Caco-2 (cell line): ENCODE measurements at places on chromosomes 1 and 21.

DNA sequence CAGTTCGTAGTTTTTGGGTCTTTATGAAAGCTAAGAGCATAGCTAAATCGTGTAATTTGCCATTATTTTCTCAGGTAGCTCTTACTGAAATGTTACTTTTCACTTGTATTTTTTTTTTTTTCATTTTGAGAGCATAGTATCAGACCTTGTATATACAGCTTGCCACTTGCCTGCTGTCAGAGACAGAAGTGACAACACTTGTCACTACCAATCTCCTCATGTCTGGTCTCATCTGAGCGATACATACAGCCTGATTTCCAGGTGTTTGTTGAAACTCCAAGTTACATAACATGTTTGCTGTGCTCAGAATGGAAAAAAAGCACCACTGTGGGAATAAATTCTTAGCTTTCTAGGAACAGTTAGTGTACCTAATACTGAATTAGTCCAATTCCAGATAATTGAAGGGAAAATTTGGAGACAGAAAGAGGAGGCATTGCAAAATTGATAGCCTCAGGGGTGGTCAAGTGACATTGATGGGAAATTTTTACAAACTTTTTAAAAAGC, 621.4 kb upstream of the PKN2 start:
- no peak for DNase-seq
- no peak overlapping the region for H3K4me3 ChIP-seq
- no peaks in the 10 kb centered on the region for H3K27me3 ChIP-seq
- no peaks in the 10 kb centered on the region for H3K36me3 ChIP-seq

- H3K4me3 ChIP-seq, result no peak overlapping the region
- no peaks in the 10 kb centered on the region for H3K36me3 ChIP-seq
- no peak for DNase-seq
- no peaks in the 10 kb centered on the region for H3K27me3 ChIP-seq
These were observed 487.3 kb downstream of the AJAP1 start for GRCh38 chr1:5141750-5142149.

- peaks cover 6% of the 10 kb centered on the region for H3K36me3 ChIP-seq
- no peak overlapping the region for H3K4me3 ChIP-seq
- DNase-seq, result no peak
These were observed 22.7 kb downstream of the RAB3GAP2 start for GRCh38 chr1:220249522-220249921.

DNA sequence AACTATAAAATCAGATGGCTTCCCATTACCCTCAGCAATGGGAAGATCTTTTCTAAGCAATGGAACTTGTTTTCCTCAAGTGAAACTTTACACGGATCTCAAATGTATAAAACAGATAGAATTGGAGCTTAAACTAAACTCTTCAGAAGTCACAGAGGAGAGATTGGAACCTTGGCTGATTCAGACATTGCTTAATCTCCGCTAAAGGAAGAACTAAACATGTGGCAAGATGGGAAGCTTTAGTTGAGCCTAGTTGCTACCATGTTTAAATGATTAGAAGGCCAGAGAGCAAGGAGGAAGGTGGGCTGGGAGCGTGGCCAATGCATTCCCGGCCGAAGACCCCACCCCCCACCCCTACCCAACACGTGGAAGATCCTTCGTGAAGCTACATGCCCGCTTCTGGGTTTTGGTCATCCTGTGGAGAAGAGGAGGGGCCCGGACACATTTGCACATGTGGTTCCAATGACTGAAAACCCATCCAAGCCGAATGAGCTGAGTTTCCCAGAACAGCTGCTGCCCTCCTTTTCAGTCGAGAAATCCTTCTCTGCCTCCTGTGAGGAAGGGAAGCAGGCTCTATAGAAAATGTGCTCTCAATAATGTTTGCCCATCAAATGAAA, 164.3 kb downstream of the MIS18A start:
- no peak overlapping the region for H3K4me3 ChIP-seq
- no peaks in the 10 kb centered on the region for H3K4me1 ChIP-seq
- no peaks in the 10 kb centered on the region for H3K36me3 ChIP-seq
- no peak for DNase-seq
- no peaks in the 10 kb centered on the region for H3K27me3 ChIP-seq

GRCh38 chr1:59645893-59646292, 168.9 kb upstream of the HOOK1 start:
- no peaks in the 10 kb centered on the region for H3K36me3 ChIP-seq
- H3K27me3 ChIP-seq, result no peaks in the 10 kb centered on the region
- no peak for DNase-seq
- no peaks in the 10 kb centered on the region for H3K4me1 ChIP-seq

DNA sequence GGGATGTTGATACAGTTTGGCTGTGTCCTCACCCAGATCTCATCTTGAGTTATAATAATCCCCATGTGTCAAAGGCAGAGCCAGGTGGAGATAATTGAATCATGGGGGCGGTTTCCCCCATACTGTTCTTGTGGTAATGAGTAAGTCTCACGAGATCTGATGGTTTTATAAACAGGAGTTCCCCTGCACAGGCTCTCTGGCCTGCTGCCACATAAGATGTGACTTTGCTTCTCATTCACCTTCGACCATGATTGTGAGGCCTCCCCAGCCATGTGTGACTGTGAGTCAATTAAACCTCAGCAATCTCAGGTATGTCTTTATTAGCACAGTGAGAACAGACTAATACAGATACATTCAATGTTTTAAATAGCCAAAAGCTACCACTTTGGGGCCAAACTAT, 41.1 kb downstream of the SLC35F3 start:
- H3K4me3 ChIP-seq, result no peak overlapping the region
- H3K36me3 ChIP-seq, result no peaks in the 10 kb centered on the region
- no peak for DNase-seq
- no peaks in the 10 kb centered on the region for H3K4me1 ChIP-seq
- no peak overlapping the region for H3K27ac ChIP-seq

- H3K4me3 ChIP-seq, result peak overlapping the region; percentile 7; the same call in 1 of the 2 replicates
- peaks cover 38% of the 10 kb centered on the region for H3K4me1 ChIP-seq
- no peaks in the 10 kb centered on the region for H3K36me3 ChIP-seq
- no peaks in the 10 kb centered on the region for H3K27me3 ChIP-seq
- DNase-seq, result peak; percentile 50
These were observed 477.9 kb downstream of the LMO4 start for GRCh38 chr1:87806379-87807094.

GRCh38 chr21:40938611-40939010, 91.7 kb upstream of the DSCAM start:
- H3K27me3 ChIP-seq, result no peaks in the 10 kb centered on the region
- no peak for DNase-seq
- H3K4me3 ChIP-seq, result no peak overlapping the region
- no peaks in the 10 kb centered on the region for H3K4me1 ChIP-seq
- no peak overlapping the region for H3K27ac ChIP-seq
- H3K36me3 ChIP-seq, result no peaks in the 10 kb centered on the region

DNA sequence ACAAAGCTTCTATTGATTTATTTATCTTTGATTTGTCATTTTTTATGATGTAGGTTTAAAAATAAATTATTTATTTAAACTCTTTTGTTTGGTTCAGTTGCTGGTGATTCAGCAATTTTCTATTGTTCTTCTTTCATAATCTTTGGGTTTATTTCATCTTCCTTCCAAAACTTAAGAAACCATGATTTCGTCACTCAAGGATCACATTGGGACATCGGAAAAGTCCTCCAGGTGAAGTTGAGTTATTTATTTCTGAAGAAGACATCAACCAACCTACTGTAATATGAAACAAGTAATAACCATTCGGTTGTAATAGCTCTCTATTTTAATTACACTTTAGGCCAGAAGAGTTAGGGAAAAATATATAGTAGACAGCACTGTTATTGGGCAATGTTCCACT, 23.0 kb upstream of the WLS start:
- no peaks in the 10 kb centered on the region for H3K36me3 ChIP-seq
- H3K4me1 ChIP-seq, result no peaks in the 10 kb centered on the region
- no peak overlapping the region for H3K4me3 ChIP-seq
- no peak overlapping the region for H3K27ac ChIP-seq
- DNase-seq, result no peak
